AML-193 (cell line): ENCODE measurements at places on chromosomes 3 and 15.
A peak's percentile ranks its signal among the peaks of the same experiment; 100 is the strongest.

DNA sequence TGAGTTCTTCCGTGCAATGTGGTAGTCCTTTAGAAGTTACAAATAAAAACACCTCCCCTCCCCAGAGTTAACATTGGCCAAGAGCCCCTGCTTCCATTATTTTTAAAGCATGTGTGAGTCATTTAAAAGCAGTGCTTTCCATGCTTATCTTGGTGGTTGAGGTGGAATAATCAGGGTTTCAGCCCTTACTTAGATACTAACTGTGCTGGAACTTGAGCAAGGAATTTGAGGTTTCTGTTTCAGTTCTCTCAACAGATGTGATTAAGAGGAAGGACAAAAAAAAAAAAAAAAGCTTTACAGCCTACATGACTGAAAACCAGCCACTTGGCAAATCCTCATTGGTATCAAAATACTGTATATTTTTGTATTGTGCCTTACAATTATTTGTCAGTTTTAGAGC lies 64.5 kb downstream of the CGNL1 start:
- no peak for DNase-seq

- no peak for DNase-seq
These were observed 498.2 kb downstream of the PYDC2 start for GRCh38 chr3:191958980-191959671.

- no peak for DNase-seq
These were observed 170.4 kb upstream of the LPP start for GRCh38 chr3:187983484-187984124.

DNA sequence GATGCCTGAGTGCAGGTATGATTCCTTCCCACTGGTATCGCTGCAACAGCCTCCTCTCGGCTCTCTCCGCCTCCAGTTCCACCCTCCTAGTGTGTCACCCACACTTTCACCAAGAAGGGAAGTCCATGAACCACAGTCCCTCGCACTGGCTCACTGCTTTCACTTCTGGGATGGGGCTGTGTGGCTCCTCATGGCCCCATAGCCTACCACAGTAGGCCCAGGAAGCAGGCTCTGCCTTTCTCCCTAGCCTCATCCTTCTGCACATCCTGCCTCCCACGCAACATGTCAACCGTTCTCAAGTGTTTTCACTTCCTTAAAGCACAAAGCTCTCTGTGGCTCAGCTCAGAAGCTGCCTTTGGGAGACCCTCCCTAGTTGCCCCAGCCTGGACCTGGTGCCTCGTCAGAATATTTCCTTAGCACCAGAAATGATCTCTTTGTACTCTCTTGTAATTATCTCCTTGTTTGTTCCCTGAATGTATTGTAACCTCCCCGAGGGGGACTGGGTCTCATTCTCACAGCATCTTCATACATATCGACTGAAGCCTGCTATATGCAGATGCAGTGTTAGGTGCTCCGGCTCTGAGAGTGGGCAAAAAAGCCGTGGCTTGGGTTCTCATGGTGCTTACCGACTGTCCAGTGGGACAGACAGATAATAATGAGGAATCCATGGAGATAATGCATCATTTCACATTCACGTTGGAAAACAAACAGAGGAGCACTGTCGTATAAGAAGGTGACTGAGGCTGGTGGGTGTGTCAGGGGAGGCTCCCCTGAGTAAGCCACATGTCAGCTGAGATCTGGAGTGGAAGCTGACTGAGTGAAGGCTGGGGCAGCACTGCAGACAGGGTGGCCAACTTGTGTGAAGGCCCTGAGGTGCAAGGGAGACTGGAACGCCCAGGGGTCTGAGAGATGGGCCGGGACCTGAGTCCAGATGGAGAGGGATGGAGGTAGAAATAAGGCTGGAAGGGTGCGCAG lies 107.1 kb downstream of the DGKG start:
- DNase-seq: no peak

DNA sequence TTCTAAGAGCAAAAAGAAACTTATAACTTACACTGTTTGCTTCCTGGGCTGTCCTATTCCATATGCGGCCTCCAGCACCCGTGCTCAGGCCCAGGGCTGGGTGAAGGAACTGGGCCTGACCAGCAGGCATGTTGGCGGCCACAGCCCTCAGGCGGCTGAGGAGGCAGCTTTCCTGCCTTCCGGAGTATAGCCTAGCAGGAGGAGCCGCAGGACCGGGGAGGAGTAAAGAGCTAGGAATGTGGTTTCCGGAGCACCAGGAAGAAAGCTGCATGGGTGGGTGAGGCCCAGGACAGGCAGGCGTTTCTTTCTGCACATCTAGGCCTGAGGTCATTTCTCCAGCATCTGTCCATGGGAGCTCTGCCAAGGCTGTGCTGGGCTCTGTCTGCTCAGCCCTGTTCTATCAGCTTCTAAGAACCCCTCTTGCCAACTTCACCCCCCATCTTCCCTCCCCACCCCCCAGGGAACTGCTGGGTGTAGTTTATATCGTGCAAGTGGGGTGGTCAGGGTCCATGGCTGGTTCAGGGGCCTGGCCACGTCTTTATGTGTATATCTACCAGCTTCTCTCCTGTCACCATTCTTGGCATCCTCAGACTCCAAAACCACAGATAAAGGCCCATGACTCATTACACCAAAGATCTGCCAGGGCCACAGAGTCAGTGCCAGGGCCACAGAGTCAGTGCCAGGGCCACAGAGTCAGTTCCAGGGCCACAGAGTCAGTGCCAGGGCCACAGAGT lies 7.8 kb upstream of the KIF7 start:
- no peak for DNase-seq

DNA sequence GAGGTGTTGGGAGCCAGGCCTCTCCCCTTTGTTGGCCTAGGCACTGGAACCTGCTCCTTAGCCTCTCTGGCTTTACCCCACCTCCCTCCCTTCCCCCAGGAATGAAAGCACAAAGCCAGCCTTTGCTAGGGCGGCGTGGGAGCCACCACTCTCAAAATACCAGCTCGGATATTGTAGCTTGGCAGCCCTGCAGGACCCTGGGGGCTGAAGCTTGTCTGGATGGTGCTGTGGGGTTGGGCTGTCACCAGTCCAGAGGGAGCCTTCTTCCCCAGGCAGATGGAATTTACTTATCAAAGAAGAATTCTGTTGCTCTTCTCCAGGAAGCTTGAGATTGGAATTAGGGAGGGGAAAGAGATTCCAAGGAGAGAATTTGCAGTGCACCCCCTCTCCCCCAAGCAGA lies 14.9 kb upstream of the GRM2 start:
- DNase-seq: no peak

DNA sequence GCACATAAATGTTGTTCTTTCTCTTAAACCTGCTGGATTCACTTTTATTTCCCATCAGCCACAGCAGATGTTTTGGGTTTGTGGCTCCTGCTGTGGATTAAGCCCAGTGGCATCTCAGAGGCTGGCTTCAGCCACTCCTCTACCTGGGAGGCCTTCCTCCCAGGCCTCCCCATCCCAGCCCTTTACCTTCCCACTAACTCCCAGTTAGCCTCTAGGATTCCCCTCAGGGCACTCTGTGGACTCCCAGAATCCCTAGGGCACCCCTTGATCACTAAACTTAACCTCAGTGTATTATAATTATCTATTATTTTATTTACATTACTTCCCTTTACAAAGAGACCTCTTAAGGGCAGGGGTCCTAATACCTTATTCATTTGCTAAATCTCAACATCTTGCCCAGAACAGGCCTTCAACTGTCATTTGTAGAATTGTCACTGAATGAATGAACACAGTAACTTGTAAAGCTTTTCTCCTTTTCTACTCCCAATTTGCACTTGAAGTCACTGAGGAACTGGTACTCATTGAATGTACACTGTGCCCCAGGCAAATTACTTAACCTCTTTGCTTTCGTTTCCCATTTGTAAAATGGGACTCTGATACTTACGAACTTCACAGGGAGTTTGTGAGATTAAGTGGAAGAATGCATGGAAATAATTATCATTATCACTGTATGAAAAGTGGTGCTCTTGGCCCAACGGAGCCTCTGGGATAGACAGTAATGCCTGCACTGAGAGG lies 8.3 kb downstream of the CCDC13 start:
- no peak for DNase-seq

DNA sequence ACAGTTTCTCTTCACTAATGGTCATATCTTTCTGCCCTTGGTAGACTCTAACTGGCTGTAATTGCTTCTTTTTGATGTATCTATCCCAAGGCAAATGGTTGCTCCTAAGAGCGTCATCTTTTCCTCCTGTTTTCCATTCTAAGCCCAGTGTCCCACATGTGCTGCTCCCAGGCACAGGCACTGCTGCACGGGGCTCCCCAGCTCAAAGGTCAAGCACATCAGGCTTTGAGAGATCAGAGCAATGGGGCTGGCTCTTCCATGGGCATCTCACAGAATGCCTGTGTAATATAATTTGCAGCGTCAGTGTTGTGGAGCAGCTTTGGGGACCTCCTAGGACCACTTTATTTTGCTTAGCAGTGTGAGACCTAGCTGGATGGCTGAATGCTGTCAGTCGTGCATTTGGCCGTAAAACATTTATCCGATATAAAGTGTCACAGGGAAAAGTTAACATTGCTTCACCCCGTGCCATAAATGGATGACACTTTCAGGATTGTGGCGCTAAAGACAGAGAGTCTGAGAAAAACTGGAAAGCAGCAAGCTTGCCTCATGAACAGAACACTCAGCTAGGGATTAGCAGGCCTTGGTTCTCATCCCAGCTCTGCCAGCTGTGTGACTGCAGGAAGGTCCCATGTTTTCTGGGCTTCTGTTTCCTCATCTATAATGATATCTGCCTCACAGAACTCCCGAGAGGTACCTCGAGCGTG lies 277.5 kb upstream of the TBL1XR1 start:
- DNase-seq: no peak

DNA sequence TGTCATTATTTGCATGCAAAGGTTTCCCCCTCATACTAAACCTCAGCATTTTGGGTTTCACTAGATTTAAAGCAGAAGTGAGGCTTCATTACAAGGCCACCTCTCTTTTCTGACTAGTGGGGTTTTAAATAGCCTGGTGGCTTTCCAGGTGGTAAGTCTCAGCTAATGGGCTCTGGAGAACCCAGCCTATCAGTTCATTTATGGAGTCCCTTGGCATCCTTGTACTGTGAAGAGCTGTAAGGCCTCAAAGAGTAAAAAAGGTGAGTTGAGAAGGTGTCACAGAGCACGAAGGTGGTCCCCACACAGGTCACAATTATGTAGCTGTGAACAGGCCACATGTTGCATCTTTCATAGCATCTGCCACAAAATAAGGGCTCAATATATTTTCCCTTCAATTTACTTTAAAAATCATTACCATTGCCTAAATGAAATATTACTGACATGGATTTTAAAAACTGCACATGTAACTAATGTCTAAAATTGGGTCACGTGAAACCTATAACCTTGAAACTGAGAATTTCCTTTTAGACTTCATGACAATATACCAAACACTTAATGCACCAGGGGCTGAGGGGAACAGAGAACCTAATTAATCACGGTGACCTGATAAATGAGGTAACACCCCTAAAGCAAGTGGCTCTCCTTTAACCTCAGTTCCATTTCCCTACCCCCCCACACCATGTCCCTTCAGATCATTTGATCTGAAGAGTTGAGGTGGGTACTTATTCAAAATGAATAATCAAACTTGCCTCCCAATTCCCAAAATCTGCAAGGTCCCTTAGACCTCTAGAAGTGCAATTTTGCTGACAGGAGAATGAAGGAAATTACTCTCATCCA lies 1.3 kb downstream of the NGLY1 start:
- DNase-seq: peak; percentile 30

- no peak for DNase-seq
These were observed 74.3 kb downstream of the LARS2 start for GRCh38 chr3:45462522-45463265.

DNA sequence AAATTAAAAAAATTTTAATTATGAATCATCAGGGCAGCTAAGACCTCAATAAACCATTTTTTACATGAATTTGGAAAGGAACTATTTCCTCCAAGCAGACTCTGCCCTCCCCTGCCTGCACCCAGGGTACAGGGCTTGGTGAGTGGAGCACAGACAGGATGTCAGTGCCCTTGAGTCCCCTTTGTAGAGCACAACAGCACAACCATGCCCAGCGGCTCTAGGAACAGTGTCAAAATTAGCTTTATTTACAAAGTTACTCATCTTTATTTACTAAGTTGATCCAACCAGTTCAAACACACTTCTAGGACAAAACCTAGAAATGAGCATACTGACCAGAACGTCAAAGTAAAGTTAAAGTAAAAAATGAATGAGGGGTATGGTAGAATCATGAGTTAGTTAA lies 90.6 kb upstream of the TSC22D2 start:
- DNase-seq: no peak

DNA sequence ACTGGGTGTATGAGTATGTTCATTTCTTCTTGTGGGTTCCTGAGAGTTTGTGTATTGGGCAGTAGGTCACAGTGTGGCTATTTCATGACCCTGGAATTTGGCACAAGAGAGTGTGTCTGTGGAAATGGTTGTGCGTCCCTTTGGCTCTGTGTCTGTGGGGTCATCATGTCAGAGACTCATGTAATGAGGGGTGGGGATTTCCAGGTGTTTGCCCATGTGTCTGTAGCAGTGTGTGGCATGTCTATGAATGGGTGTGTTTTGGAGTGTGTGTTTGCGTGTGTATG lies 1.3 kb upstream of the GATA2 start:
- no peak for DNase-seq

DNA sequence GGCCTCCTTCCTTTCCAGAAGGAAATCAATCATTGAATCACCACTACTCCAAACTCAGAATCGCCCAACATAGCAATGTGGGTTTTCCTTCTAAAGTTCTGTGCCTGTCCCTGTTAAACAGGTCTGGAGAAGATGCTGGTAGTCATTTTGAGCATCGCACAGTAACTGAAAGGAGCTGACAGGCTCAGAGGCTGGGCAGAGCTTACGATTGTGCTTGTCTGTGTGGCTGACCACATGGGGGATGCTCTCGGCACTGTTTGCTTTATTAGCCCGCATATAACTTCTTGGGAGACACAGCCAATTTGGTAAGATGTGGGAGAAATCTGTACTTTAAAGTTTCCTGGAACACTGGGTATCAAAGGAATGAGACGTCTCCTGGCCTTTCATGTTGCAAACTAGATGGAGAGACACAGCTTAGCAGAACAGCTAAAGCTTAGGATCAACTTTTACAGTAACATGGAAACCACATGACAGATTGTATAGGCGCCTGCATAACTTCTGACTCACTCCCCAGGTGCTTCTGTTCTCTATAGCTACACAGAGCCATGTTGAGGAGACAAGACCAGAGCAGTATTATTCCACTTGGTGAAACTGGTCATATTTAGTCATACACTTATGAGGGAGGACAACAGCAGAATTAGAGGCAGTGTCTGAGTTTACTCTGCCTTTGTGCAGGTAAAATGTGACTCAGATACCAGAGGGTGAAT lies 374.1 kb downstream of the RORA start:
- no peak for DNase-seq

GRCh38 chr3:171345107-171345843 lies 114.9 kb downstream of the TNIK start:
- no peak for DNase-seq

- DNase-seq: no peak
These were observed 245.2 kb upstream of the LYSMD4 start for GRCh38 chr15:99978426-99978825.

DNA sequence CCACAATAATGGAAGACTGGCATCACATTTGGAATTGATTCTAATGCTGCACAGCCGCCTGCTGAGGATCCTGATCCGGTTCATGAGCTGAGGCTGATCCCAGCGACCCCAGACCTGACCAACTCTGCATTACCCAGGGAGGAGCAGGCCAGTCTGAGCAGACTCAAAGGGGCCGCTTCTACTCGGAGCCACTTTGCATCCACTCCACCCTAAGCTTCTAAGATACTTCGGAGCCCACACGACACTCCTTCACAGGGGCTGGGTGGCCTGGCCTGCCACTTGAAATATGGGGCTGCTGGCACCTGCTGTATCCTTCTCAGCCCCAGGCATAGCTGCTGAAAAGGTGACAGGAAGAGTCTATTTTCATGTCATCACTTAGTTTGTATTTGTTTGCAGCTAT lies 33.2 kb upstream of the NSMCE3 start:
- DNase-seq: no peak

GRCh38 chr3:194570898-194571297 lies 62.3 kb downstream of the TMEM44 start:
- DNase-seq: no peak
